ENCODE measurements at places on chromosomes 12 and 14.

- DNase-seq, result peak; percentile 83
Observed at GRCh38 chr12:52006726-52007157, at the start of gene TAMALIN. Gene TAMALIN, plus strand, starts transcription at chr12:52006946. Its CDS starts 74 bp downstream, at chr12:52007020.

DNA sequence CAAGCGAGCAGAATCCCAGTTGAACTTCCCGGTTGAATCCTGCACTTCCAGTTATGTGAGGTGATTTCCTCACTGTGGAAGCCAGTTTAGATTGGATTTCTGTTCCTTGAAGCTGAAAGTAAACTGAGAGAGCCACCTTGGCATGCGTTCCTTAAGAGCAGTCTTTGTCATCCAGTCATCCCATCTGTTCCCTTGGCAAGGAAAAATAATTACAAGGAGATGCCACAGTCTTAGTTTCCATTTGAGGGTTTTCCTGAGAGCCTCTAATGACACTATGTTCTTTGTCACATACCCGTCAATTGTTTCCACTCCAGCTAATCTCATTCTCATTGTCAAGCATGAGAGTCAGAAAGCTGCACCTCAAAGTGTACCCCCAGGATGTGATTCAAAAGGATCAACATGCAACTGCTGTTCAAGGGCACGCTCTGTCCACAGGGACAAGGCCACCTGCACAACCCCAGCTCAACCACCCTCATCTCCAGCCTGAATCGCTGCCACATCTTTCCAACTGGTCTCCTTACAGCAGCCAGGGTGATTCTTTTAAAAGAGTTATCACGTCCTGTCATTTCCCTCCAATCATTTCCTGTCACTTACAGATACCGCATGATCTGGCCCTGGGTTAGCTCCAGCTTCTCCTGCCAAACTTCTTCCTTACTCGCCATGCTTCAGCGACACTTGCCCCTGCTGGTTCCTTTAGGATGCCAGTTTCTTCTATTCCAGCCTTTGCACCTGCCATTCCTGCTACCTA is 18.0 kb upstream of the TCP11L2 start:
- DNase-seq, result no peak

DNA sequence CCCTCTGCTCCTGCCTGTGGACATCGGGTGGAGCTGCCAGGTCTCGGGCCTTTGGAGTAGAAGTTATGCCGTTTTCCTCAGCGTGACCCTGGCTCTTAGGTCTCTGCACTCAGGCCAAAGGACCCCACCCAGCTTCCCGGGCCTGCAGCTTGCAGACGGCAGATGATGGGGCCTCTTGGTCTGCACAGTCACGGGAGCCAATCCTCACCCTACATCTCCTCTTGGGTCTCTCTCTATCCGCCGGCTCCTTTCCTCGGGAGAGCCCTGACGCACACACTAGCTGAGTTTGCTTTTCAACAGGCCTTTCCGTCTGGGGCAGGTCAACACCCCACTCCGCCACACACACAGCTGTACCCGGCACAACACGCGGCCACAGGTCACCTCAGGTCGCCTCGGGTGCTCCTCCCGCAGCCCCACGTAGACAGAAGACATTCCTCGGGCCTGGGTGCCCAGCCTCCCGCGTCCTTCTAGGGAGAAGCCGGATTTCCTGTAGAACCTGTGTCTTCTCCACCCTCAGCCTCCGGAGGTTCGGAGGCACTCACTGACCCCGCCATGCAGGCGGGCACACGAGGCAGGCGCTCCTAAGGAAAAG is 9.9 kb downstream of the GALNT9 start:
- DNase-seq, result no peak

GRCh38 chr12:107225635-107226034 is 132.3 kb upstream of the CRY1 start:
- DNase-seq, result no peak

DNA sequence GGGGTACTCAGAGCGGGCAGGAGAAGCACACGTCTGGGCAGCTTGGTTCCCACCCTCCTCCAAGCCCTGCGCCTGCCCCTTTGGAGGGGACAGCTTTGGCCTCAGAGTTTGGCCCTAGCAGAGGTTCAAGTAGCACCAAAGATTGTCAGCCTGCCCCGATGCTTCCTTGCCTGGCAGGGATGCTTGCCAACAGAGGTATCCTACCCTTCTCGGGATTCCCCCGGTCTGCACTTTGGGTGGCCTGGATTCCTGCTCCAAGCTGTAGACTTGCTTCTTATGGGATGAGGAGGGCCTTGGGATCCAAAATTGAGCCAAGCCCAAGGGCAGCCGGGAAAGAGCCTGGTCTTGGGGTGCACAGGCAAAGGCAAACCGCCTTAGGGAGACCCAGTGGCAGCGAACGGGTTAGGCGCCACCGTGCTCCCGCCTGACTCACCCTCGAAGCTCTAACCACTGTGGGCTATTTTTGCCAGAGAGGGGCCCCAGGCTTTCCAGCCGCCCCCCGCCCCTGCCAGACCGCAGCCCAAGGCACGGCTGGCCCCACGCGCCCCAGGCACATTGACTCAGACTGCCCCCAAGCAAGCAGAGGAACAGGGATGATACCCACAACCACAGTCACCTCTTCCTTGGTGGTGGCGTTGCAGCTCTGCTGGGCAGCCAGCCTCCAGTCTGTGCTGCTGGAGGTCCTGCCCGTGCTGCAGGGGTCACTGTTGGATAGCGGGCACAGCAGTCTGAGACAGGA is 847 bp upstream of the WNT10B start:
- peak; percentile 18 for DNase-seq

GRCh38 chr14:69845787-69846186 is 33.4 kb upstream of the SMOC1 start:
- DNase-seq, result no peak

- no peak for DNase-seq
Observed at GRCh38 chr12:3447318-3447717, 43.7 kb upstream of the PRMT8 start.

GRCh38 chr12:66130267-66131066 is at the start of gene LLPH:
Gene LLPH, minus strand, starts transcription at chr12:66130750. Its CDS starts 1,644 bp downstream, at chr12:66129106.
- peak; percentile 92 for DNase-seq

DNA sequence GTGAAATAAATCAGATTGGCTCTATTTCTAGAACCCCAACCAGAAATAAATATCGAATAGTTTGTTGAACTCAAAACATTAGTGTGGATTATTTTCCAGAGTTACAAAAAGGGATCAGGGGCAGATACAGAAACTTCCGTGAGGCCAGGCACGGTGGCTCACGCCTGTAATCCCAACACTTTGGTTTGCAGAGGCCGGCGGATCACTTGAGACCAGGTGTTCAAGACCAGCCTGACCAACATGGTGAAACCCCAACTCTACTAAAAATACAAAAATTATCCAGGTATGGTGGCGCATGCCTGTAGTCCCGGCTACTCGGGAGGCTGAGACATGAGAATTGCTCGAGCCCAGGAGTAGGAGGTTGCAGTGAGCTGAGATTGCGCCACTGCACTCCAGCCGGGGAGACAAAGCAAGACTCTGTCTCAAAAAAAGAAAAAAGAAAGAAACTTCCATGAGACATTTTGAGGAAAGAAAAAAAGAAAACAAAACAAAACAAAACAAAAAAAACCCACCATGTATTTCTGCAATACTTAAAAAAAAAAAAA is 2.1 kb downstream of the FBXO21 start:
- no peak for DNase-seq

- DNase-seq, result no peak
Observed at GRCh38 chr14:69582212-69582611, 7.5 kb upstream of the CCDC177 start.

DNA sequence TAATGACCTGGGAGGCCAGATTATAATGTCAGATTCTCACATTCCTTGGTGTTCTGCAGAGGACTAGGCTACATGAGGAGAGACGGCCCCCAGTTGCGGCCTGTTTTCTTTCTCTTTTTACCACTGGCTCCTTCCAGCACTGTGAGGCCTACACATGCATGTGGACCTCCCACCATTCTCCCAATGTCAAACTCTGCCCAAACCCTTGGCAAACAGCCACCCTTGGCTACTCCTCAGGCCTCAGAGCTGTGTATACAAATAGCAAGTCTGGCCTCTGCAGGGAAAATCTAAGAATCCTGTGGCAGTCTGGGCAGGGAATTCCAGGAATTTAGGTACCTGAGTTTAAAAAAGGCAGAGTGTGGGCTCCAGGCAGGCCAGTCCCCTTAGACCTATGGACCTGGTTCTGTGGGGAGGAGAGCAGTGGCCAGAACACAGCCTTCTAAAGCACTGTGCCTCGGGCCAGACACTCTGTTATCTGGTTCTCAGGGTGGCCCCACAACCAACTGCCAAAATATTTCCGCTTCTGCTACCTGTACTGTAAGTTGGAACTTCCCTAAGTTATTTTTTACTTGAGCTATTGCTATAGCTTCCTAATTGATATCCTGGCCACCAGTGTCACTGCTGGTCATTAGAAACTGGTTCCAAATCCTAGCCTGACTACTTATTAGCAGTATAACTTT is 19.9 kb upstream of the NEDD1 start:
- DNase-seq, result no peak

- DNase-seq, result no peak
Observed at GRCh38 chr12:25940886-25941285, 17.6 kb upstream of the RASSF8 start.

DNA sequence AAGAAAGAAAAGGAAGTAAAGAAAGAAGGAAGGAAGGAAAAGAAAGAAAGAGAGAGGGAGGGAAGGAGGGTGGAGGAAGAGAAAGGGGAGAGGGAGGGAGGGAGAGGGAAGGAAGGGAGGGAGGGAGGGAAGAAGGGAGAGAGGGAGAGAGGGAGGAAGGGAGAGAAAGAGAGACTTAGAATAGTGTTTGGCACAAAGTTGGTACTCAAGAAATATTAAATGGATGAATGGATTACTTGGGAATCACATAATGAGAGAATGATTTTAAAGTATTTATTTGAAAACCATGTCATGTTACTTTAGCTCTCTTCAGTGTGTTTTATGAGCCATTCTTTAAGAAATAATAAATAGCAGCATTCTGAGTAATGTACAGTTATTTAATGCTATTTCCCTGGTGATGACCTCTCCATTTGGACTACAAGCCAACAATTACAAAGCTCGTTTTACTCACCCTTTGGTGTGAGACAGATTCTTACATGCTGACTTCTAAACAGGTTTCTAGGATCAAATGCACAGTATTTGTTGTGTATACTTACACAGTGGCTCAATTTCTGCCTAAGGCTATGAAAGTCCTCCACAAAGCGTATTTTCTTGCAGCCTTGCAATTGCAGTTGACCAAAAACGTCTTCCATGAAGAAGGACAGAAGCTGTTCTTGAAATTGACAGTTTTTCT is 861 bp downstream of the IL26 start:
- DNase-seq, result no peak

DNA sequence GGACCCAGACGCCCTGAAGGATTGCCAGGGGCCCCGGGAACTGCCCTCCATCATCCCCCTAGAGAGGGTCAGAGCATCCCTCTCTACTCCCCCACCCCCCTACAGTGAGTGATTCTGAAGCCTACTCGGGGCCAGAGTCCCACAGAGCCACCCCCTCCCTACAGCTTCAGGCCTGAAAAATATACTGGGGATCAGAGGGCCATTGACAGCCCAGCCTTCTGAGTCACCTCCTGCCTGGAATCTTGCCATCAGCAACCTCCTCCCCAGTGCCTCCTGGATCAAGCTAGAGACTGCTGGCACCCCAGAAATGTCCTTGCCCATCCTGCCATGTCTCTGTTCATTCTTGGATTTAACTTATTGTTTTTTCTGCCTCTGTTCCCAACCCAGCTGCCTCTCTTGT is 21.7 kb upstream of the MIA2 start:
- DNase-seq, result no peak

DNA sequence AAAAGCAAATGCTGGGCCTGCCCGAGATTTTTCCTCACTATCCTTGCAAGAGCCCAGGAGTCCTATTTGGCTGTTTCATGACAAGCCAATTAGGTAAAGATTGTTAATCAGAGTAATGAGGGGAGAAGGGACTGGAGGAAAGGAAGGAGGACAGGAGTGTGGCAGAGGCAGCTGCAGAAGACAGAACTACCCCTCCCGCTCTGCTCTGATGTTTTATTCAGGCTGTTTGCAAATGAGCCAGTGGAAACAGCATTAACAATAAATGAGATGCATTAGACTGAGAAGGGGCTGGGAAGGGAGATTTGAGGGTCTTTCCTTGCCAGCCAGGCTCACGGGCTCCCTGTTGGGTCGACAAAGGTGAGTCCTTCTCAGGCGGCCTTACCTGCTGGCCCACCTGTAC is 421.0 kb upstream of the CCDC196 start:
- no peak for DNase-seq

DNA sequence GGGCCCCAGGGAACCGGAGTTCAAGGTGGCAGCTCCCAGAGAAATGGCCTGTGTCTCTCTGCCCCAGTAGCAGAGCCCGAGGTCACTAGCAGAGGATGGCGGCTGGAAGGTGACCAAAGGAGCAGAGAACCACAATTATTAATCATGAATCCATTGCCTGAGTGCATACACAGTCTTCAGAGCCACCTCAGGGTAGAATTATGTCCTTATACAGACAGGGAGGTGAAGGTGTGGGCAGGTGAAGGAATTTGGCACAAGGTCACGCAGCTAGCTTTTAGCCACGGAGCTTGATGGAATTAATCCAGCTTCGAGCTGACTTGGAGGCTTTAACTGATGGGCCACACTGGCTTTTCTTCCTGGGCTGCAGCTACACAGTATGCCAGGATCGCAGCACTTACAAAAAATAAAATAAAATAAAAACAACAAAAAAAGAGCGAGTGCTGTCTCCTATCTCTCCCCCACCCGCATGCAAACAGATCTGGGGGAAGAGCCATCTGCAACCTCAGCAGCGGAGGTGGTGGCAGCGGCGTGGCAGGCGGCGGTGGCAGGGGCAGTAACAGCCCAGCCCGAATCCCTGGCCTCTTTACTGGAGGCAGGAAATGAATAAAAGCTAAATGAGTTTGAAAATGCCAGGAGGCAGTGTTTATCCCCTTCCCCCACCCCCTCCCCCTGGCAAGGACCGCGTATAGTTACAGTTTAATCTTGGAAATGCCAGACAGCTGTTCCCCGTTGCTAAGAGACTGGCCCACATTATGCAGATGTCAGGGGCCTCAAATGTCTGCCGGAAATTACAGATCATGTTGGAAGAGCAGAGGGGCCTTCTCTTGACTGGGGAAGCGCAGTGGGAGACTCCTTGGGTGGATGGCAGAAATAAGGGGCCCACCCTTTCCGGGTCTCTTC is 93.5 kb downstream of the LRRC74A start:
- DNase-seq, result no peak

GRCh38 chr12:969821-970220 is 20.3 kb upstream of the RAD52 start:
- no peak for DNase-seq

Measured in activated naive CD4-positive, alpha-beta T cell treated with anti-CD3 and anti-CD28 coated beads, Interleukin-2, amount 50 U/mL, for 16 hours (primary cell).